ENCODE measurements at places on chromosomes 2 and 18.

GRCh38 chr2:112121682-112122254, 16.4 kb upstream of the FBLN7 start:
- DNase-seq, result peak; percentile 42

- DNase-seq, result no peak
Measured at GRCh38 chr2:28710545-28710944, 41.1 kb upstream of the PPP1CB start.

GRCh38 chr2:64289251-64289650, 145.0 kb upstream of the PELI1 start:
- no peak for DNase-seq

DNA sequence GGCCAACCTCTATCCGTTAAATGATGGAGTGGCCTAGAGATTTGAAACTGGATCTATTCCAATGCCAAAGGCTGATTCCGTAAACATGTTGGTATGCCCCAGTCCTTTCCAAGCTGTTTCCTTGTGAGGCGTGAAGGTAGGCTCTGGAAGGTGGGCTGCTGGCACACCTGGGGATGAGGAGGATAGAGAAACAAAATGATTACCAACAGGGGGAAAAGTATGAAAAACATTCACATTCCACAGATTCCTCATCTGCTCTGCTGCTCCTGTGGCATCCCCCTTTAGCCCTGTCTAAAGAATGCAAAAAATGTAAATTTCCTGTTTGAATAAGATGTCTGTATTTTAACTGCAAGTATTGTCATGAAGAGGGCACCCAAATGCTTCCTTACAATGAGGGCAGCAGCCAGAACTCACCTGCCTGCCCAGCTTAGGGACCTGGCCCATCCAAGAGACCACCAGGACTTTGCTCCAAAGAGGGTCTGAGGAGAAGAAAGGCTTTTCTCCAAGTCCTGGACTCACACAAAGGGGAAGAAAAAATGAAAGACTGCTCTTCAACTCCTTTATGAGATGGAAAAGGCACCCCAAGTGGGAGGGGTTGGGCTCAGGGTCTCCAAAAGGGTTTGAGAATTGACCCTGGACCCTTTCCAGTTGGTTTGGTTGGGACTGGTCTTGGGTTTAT, 132.3 kb upstream of the PELI1 start:
- no peak for DNase-seq

DNA sequence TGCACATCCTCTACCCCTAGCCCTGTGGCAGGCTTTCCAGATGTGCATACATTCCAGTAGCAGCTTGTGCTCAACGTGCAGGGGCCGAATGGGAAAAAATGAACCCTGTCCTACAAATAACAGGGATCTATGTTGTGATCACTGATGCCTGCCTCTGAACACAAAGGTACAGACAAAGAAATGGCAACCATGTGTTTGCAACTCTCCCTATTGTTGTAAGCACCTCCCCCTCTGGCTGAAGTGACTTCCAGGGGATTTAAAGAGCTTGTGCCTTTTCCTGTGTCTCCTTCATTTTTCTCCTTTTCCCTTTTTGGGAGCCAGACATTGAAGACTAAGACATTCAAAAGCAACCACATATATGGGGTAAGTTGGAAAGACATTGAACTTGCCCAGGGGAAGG, 21.6 kb downstream of the ARHGAP25 start:
- DNase-seq, result no peak

DNA sequence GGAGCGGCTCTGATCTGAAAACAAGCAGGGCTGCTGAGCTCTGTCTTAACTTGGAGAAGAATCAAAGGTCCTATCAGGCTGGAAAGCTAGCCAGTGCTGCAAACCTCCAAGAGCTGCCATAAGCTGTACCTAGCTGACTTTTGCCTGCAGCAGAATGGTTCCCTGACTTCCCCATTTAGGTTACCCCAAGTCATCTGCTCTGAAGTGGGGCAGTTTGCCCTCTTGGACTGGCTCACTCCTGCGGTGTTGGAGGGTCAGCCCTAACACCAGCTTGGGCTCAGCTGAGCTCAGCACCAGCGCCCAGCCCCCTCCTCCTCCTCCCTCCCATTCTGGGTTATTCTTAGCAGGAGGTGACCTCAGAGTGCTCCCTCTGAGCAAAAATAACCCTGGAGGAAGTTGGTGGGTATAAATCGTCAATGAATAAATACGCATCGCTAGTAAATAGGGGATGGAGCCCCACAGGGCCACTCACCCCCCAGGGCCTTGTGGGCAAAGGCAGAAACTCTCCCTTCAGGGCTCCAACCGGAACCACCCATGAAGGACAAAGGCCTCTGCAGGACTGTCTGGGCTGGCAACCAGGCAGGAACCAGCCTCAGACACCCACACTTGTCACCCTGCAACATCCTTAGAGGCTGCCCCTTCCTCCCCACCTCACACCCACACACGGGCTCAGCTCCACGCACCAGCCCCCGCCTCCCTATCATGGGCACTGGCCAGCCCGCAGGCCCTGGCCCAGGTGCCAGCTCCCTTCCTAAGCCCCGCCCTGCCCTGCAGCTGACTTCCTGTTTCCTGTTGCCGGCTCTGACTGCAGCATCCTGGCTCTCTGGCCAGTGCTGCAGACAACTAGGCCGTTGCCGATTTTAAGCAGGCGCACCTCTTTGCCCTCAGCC, 46.9 kb downstream of the DNMT3A start:
- peak; percentile 94 for DNase-seq

GRCh38 chr2:135820003-135820618, 16.9 kb downstream of the LCT start:
- DNase-seq, result peak; percentile 51

GRCh38 chr18:63284827-63285733, 34.5 kb downstream of the BCL2 start:
- peak; percentile 17 for DNase-seq

DNA sequence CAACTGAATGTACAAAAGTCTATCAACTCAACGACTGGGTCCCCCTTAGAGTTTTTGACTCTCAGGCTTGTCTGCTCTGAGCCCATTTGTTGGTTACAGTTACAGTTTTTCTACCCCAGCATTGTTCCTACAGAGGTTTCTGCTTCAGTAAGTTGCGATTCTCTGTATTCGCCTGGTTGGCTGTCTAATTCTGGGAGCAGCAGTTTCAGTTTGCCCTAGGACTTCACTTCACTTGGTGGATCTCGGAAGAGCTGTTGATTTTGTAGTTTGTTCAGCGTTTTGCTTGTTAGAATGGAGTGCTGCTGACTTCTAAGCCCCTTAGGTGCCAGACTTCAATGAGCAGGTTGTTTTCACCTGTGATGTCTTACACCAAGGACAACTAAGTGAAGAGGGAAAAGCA, 296.5 kb upstream of the EPAS1 start:
- DNase-seq, result no peak

DNA sequence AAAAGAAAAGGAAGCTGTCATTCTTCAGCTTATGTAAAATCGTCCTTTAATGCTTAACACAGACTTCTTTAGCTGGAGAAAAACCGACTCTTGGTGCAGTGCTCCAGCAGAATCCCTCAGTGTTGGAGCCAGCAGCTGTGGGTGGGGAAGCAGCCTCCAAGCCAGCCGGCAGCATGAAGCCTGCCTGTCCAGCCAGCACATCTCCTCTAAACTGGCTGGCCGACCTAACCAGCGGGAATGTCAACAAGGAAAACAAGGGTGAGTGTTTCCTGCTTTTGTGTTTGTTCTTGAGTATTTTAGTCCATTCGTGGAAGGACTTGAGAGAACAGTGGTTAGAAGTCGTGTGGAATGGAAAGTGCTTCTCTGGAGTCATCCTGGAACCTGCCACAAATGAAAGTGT, 38.9 kb downstream of the KDM3A start:
- no peak for DNase-seq

DNA sequence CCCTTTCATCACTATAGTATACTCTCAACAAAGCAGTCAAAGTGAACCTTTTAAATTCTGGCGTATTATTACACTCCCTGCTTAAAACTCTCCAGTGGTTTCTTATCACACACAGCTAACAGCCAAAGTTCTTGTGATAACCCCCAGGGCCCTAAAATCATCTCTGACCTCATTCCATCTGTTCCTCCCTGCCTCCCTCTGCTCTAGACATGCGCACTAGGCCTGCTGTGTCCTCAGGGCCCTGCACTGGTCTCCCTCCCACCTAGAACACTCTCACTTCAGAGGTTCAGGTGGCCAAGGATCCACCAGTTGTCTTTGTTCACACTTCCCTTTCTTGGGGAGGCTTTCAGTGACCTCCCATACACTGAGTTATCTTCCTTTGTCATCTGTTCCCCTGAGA, 603.4 kb downstream of the DSC3 start:
- DNase-seq, result no peak

DNA sequence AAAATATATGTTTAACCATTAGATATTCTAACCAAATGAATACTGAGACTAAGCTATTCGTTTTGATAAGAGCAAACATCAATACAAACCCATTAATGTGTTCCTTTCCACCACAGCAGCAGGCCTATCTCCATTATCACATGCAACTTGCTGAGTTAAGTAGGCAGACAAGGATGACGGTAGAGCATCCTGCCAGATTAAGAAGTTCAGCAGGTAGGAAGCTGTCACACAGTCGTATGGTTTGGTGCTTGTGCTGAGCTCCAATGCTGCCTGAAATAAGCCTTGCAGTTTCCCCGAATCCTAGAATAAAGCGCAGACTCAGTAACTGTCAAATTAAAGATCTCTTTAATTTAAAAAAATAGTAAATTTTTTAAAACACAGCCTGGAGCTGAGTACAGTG, 39.6 kb downstream of the THADA start:
- no peak for DNase-seq

GRCh38 chr18:9082711-9083510, 19.6 kb upstream of the NDUFV2 start:
- no peak for DNase-seq

DNA sequence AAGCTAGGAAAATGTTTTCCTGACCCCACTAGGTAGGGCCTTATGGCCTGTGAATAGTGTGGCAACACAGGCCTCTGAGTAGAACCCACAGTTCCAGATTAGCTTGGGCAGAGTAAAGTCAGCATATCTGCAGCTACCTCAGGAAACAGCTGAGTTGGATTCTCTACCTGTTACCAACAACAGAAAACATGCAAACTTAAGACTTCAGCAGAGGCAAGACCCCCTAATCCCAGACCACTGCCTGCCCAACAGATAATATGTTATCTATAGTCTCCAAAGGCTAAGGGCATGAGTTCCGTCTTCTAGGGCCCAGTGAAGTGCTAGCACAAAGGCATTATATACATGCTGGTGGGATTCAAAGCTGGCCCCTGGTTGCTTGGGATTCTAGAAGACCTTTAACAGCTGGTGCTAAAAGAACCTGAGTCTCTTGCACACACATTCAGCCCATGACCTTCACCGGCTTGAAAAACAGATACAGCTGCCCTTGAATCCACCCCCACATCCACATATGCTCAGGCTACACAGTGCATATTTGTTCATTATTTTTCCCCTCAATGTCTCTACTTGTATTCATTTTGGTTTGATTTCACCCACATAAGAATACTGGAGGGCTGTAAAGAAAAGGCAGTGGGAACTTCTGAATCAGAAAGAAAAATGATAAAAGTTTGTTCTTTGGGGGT, 13.5 kb upstream of the UBXN4 start:
- no peak for DNase-seq

GRCh38 chr18:45024357-45025088, 343.8 kb downstream of the SETBP1 start:
- DNase-seq, result no peak

DNA sequence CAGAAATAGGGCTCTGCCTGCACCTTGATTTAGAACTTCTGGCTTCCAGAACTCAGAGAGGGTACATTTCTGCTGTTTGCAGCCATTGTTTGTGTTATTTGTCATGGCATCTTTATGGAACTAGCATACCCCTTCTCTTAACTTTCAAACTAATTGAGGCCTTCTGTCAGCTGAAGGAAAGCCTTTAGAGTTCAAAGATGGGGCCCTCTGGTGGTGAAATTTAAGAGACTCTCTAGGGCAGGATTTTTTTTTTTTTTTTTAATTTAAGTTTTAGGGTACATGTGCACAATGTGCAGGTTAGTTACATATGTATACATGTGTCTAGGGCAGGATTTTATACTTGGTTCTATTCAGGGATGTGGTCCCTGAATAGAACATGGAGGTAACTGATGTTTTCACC, 260.6 kb upstream of the LINC00305 start:
- DNase-seq, result no peak

DNA sequence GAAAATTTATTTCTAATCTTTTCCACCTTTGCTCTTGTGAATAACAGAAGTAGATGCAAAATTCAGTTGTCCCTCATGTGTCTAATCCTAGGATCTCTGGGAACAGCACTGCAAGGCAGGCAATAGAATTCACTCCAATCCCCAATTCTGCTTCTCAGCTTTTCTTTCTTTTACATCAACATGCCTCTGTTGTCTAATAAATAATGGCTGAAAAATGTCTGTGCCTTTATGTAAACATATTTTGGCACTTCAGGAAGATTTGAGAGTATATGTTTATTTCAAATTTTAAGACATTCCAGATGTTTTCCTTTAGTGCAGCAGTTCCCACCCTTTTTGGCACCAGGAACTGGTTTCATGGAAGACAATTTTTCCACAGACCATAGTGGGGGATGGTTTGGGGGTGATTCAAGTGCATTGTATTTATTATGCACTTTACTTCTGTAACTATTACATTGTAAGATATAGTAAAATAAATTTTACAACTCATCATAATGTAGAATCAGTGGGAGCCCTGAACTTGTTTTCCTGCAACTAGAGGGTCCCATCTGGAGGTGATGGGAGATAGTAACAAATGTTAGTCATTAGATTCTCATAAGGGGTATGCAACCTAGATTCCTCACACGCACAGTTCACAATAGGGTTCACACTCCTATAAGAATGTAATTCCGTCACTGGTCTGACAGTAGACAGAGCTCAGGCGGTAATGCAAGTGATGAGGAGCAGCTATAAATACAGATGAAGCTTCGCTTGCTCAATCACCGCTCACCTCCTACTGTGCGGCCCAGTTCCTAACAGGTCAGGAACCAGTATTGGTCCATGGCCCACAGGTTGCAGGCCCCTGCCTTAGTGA, 590.3 kb upstream of the CNTNAP5 start:
- DNase-seq, result no peak

- no peak for DNase-seq
Measured at GRCh38 chr2:30653847-30654246, 153.4 kb downstream of the CAPN13 start.

DNA sequence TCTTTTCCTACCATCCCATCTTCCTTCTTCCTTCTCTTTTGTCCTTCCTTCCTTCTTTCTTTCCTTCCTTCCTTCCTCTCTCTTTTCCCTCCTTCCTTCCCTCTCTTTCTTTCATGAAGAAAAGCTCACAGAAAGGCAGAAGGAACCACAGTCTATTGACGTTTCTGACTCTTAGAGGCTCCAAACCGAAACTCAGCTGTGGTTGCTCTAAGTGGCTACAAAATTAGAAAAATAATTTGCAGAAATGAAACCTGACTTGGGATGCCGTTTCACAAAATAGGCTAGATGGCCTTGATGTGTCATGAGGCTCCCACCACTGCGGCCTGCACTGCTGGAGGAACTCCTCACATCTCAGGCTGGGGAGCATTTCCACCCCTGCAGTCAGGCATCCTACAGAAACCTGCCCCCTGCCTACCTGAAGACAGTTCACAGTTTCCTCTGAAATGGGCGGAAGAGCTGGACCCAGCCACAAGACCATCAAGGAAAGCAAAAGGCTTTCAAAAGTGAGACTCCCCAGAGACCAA, 165.6 kb downstream of the SMAD7 start:
- no peak for DNase-seq

GRCh38 chr2:32005371-32005976, 5.3 kb downstream of the MEMO1 start:
- no peak for DNase-seq

Data from NCI-H345 (cell line).